IPS DF 6.9 (cell line): ENCODE measurements at places on chromosomes 4 and X.

DNA sequence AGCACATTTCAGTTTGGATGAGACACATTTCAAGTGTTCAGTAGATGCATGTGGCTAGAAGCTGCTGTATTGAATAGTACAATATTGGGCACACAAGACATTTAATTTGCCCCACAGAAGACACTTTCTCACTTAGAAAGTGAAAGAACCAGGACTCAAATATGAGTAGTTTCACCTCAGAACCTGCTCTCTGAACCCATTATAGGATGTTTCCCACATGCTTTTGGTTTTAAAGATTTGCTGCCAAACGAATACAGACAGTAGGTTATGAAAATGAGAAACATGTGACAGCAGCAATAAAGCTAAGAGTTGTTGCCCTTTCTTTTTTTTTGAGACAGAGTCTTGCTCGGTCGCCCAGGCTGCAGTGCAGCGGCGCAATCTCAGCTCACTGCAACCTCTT, 32.3 kb downstream of the C4orf54 start:
- no peak for DNase-seq

DNA sequence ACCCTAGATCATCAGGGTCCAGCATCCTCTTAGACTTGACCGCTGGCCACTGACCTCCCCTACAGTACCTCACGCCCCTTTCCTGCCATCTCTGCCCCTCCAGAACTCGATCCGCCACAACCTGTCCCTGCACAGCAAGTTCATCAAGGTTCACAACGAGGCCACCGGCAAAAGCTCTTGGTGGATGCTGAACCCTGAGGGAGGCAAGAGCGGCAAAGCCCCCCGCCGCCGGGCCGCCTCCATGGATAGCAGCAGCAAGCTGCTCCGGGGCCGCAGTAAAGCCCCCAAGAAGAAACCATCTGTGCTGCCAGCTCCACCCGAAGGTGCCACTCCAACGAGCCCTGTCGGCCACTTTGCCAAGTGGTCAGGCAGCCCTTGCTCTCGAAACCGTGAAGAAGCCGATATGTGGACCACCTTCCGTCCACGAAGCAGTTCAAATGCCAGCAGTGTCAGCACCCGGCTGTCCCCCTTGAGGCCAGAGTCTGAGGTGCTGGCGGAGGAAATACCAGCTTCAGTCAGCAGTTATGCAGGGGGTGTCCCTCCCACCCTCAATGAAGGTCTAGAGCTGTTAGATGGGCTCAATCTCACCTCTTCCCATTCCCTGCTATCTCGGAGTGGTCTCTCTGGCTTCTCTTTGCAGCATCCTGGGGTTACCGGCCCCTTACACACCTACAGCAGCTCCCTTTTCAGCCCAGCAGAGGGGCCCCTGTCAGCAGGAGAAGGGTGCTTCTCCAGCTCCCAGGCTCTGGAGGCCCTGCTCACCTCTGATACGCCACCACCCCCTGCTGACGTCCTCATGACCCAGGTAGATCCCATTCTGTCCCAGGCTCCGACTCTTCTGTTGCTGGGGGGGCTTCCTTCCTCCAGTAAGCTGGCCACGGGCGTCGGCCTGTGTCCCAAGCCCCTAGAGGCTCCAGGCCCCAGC, 5.2 kb downstream of the FOXO4 start:
- DNase-seq, result no peak

- DNase-seq, result no peak
These were observed 552.6 kb downstream of the PCDH19 start for GRCh38 chrX:99857455-99857854.

- no peak for DNase-seq
These were observed 46.4 kb downstream of the GPAT3 start for GRCh38 chr4:83582289-83582785.

DNA sequence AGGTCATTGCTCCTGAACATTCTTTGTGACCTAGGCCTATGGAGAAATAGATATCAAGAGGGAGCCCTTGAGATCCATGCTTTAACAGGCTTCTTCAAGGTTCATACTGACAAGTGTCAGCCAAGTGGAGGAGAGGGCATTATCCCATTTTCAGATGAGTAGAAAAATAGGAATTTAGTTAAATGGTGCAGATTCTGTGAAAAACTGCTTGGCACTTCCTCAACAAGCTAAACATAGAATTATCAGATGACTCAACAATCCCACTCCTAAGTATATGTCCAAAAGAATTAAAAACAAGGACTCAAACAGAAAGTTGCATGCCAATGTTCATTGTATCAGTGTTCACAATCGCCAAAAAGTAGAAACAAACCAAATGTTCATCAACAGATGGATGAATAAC, 43.8 kb upstream of the KCNIP4 start:
- no peak for DNase-seq

- no peak for DNase-seq
These were observed 488 bp downstream of the NAP1L5 start for GRCh38 chr4:88697141-88697540.

DNA sequence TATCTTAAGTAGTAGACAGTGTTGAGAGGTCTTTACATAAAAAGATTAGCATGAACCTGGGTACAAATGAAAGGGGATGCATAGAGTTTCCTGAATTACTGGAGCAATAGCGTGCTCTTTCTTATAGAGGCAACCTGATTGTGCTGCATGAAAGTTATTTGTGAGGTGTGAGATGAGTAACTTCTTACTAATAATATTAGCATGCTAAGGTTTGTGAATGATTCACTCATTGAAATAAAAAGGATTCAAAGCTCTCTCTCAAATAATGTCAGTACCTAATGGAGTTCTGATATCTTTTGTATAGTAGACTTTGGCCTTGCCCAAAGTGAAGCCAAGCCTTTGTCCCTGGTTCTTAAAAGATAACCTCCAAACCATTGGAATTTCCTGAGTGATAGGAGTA, 131.0 kb upstream of the CXXC4 start:
- DNase-seq, result no peak

- DNase-seq, result no peak
These were observed 1.2 kb upstream of the CCNG2 start for GRCh38 chr4:77155631-77156452.

DNA sequence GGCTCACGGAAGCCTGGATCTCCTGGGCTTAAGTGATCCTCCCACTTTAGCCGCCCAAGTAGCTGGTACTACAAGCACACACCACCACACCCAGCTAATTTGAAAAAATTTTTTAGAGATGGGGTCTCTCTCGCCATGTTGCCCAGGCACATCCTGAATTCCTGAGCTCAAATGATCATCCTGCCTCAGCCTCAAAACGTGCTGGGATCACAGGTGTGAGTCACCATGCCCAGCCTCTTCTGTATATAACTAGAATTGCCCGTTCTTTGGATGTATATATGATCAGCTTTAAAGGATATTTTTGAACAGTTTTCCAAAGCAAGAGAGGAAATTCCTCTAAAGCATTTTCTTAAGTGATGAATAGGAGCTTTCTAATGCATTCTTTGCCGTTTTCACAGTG, 22.7 kb downstream of the ZFP42 start:
- DNase-seq, result no peak

GRCh38 chr4:907691-908425, 24.3 kb downstream of the GAK start:
- DNase-seq, result no peak

- DNase-seq, result no peak
These were observed 55.6 kb downstream of the STIM2 start for GRCh38 chr4:26916195-26916594.

DNA sequence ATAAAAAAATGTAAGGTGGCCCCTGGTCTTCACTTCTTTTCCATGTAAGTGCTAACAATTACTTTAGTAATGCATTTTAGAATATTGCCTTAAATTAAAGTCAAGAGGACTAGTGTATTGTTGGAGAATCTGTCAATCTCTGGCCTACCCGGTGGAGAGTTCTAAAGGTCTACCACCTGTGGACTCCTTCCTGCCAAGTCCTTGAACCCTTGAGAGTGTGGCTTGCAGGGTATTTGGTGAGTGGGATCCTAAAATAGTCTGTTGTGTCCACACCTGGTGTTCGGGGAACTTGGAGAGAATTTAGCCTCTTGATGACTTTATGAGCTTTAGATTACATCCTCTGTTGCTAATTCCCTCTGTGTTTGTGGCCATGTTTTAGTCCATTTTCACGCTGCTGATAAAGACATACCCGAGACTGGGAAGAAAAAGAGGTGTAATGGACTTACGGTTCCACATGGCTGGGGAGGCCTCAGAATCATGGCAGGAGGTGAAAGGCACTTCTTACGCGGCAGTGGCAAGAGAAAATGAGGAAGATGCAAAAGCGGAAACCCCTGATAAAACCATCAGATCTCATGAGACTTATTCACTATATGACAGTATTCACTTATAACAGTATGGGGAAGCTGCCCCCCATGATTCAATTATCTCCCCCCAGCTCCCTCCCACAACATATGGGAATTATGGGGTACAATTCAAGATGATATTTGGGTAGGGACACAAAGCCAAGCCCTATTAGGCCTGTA, 23.8 kb downstream of the DDIT4L start:
- no peak for DNase-seq

GRCh38 chr4:137664416-137664815, 132.1 kb upstream of the PCDH18 start:
- DNase-seq, result no peak
